ENCODE measurements at places on chromosomes 2 and 18.

GRCh38 chr2:1900732-1901131 lies 156.4 kb upstream of the PXDN start:
- DNase-seq: no peak

DNA sequence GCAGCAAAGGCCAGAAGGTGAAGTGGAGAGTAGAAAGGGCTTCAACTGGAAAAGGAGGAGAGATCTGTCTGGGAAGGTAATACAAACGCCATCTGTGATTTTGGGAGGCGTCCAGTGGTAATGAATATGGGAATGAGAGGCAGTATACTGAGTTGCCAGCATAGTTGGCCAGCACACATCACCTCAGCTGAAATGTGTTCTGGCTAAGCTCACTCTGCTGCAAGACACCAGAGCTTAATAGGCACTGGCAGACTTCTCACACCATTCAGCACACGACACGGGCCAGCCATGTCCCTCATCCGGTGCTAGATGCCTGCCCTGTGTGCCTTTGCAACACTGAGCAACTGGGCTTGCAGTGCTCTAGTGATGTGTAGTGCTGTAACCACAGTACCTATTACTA lies 277.1 kb downstream of the PIEZO2 start:
- DNase-seq: no peak

DNA sequence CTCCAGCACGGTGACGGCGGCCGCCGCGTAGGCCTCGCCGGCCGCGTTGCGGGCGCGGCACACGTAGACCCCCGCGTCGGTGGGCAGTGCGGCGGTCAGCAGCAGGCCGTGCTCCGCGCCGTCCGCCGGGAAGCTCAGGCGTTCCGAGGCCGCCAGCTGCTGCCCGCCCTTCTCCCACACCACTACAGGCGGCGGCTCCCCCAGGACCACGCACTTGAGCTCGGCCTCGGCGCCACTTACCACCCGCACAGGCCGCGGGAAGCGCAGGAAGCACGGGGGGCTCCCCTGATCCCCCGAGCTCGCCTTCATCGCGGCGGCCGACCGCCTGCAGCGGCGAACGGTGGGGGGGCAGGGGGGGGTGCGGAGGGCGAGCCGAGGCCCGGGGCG lies 422 bp downstream of the OBSL1 start:
- no peak for DNase-seq

- DNase-seq: no peak
Observed at GRCh38 chr18:13379930-13380690, 161.6 kb downstream of the LDLRAD4 start.

GRCh38 chr2:175806125-175806490 lies 196.0 kb downstream of the LNPK start:
- DNase-seq: no peak

DNA sequence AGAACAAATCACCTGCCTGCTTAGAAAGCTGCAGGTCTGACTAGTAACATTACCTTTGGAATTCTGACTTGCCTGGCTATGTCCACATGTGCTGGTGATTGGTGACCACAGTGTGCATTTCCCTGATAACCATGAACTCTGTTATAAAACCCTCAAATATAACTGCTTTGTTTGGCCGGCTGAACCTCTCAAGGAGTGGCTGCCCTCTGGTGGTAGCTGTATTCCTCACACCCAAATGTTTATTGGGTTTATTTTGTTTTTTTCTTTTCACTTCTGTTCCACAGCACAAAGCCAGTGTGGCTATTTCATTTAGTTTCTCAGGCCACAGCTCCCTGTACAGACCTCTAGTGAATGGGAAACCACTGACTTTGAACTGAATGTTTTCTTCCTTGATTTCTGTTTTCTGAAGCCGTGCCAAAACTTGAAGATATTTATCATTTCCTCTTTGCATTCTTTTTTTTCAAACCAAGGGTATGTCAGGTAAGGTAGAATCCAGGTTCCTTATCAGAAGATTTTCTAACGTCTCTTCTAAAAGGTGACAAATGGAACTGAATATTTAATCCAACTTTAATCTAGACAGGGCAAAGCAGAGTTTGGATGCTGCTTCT lies 549.0 kb upstream of the VRK2 start:
- DNase-seq: peak; percentile 6

DNA sequence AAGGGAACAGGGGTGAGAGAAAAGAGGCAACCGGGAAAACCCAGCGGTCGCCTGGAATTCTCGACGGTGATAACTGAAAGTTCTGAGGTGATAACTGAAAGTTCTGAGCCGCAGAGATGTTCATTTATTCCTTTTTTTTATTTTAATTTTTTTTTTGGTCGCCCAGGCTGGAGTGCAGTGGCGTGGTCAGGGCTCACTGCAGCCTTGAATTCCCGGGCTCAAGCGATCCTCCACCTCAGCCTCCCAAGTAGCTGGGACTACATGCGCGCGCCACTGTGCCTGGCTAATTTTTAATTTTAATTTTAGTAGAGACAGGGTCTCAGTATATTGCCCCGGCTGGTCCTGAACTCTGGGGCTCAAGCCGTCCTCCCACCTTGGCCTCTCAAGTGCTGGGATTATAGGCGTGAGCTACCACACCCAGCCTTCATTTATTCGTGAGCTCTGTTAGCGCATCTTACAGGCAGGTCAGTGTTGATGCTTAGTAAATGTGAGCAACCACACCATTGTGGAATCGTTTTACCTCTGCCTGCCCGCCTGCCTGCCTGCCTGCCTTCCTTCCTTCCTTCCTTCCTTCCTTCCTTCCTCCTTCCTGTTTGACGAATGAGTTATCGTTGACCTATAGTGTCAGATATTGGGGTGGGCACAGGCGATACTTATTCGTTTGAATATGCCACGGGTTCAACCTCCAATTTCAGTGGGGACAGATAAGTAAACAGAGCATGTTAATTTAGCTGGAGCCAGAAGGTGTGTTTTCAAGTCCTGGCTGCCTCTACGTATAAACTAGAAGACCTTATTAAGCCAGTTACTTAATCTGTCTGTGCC lies 557 bp upstream of the E2F6 start:
- DNase-seq: no peak

DNA sequence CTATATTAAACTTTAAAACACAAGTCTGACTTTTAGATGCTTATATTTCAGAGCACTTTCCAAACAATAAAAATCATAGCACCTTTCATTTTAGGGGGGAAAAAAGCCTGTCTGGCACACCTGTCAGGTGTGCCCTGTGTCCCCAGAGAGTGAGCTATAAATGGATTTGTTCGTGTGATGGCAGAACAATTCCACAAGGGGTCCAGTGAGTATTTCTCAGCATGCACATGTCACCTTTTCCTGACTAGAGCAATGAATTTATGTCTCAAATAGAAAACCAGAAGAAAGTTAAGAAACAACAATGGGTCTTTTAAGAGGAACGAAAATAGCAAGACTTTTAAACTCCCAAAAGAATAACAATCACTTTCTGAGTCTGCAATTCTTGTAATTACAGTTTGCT lies 55.9 kb downstream of the ACVR1C start:
- DNase-seq: no peak

DNA sequence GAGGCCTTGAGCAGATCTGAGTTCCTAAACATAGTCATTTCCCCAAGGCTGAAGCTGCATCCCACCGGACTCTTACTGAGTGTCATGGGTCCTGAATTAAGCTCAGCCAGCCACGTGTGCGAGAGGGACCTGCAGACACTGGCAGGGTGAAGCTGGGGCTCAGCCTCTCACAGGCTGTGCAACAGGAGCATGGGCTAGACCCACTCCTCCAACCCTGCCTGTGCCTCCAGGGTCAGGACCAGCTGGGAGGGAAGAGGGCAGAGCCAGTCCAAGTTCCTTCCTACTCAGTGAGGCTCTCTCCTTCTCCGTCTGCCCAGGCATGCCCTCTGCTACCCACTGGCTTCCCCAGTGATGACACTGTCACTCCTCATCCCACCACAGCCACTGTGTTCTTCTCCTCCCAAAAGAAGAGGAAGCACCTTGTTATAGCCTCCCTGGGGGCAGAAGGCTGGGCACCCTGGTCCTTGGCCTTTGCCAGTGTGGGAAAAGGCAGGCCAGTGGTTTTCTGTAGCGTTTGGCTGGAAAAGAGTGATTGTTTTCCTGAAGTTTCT lies 78.9 kb downstream of the KCNF1 start:
- DNase-seq: no peak

- DNase-seq: no peak
Observed at GRCh38 chr18:74501386-74501785, 5.2 kb downstream of the CNDP2 start.

DNA sequence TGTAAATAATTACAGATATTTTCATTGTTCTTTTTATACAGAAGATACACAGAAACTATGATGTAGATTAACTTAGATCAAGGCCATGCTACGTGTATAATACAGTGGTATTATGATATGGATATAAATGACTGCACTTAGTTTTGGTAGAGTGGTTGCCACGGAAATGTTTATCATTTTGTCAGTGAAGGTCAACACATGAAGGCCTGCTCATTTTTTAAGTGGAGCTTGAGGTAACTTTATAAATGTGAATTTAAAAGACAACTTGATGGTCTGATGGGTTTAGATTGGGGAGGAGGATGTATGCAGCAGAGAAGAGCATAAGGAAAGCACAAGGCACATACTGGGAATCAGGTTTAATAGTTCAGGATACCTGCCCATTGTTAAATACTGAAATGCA lies 14.4 kb upstream of the BBS5 start:
- no peak for DNase-seq

DNA sequence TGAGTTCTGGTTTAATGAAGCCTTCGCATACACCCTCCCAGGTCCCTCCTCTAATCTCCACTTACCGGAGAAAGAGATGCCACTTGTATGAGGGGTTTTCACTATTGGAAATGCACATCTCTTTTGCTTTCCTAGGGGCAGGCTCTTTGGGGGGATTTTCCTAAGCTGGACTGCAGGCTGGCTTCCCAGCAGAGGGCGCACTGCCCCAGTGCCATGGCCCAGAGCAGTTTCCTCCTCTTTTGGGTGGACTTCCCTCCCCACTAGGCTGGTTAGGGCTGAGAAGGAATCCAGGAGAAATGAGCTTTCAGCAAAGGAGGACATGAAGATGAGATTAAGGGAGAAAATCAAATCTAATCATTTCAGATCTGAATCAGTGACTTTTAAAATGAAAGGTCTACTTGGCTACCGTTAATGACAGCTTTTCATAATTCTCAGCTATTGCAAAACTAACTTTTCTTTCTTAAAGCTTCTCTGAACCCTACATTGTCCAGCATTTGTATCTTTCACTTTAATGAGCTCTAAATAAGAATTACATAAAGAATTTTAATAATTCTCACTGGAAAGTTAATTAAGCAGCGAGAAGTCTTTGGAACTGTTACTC lies 784.1 kb upstream of the FANCL start:
- peak; percentile 7 for DNase-seq

DNA sequence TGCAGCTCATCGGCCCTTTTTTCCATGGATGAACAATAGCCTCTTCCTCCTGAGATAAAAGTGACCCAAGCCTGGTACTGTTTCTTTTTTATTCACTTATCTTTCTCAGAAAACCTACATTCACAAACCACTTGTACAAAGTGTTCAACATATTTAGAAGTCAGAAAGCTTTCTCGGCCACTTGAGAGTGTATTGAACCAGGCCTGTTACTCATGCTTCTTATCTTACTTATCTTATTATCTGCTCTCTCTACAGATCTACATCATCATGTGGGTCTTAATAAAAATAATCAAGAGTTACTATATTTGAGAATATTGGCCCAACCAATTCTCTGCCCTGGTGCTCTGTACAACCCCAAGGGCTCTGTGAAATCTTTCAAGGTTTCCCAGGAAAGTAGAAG lies 242.1 kb downstream of the MREG start:
- DNase-seq: no peak

DNA sequence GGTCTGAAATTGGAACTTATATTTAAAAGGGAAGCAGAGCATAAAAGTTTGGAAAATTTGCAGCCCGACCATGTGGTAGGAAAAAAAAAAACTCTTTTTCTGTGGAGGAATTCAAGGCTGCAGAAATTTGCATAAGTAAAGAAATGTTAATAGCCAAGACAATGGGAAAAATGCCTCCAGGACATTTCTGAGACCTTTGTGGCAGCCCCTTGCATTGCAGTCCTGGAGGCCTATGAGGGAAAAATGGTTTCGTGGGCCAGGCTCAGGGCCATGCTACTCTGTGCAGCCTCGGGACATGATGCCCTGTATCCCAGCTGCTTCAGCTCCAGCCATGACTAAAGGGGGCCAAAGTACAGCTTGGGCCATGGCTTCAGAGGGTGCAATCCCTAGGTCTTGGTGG lies 71.9 kb upstream of the SLC16A14 start:
- no peak for DNase-seq

DNA sequence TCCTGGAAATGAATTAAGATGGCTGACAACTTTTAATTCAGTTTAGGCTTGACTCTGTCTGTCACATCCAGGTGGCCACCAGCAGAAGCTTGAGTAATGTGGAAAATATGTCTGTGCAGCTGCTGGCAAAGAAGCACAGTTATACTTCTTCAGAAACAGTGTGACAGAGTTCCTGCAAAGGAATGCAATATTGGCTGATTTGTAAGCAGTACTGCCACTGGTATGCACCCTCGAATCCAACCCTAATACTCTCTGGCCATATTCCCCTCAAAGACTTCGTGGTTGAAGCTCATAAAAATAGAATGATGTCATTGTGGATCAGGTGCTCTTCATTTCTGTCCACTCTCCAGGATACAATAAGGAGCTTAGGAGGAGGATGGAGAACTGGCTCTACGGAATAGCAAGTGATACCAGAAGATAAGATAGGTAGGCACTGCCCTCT lies 86.2 kb downstream of the METTL8 start:
- DNase-seq: no peak

DNA sequence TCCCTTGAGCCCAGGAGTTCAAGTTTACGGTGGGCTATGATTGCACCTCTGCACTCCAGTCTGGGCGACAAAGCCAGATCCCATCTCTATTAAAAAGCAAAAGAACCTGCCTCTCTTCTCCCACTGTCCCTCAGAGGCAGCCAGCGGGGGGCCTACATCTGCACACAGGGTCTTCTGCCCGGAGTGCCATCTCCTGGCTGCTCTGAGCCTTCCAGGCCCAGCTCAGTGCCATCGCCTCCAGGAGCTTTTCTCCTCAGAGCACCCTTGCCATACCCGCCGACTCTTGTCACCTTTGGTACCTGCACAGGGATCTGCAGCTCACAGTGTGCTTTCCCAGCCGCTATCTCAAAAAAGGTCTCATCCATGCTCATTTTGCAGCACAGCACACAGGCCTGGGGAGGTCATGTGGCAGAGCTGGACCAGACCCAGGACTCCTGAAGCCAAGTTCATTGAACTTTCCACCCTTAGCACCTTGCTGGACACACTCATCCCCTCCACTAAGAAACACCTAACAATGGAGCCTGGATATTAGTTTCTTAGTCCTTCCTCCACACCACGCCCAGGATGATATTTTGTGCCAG lies 186.3 kb downstream of the HAUS1 start:
- DNase-seq: no peak

- no peak for DNase-seq
Observed at GRCh38 chr2:160783474-160783873, 289.9 kb upstream of the RBMS1 start.

- no peak for DNase-seq
Observed at GRCh38 chr2:47518497-47519146, 115.7 kb downstream of the MSH2 start.

DNA sequence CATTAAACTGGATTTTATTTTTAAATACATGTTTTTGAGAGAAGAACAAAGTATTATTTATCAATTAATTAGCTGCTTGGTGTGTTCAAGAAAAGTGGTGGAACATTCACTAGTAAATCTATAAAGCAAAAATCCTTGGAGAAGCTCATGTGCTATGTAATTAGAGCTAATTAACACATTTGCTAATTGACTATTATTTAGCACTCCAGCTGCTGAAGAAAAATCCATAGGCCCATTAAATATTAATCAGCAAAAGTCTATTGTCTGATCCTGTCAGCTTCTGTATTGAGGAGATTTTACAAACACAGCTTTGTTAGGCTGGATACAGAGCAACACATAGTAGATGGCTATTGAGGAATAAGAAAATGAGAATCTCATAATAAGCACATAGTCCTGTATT lies 336.1 kb downstream of the RBM43 start:
- no peak for DNase-seq
